Activated naive CD8-positive, alpha-beta T cell treated with anti-CD3 and anti-CD28 coated beads, Interleukin-2, amount 50 U/mL, for 24 hours (primary cell): ENCODE measurements at places on chromosomes 2 and 18.
A peak's percentile ranks its signal among the peaks of the same experiment; 100 is the strongest.

- DNase-seq = no peak
Observed at GRCh38 chr2:188875104-188875503, 99.1 kb upstream of the COL3A1 start.

GRCh38 chr18:63578357-63578958 is 8.7 kb upstream of the SERPINB13 start:
- peak; percentile 5 for DNase-seq

DNA sequence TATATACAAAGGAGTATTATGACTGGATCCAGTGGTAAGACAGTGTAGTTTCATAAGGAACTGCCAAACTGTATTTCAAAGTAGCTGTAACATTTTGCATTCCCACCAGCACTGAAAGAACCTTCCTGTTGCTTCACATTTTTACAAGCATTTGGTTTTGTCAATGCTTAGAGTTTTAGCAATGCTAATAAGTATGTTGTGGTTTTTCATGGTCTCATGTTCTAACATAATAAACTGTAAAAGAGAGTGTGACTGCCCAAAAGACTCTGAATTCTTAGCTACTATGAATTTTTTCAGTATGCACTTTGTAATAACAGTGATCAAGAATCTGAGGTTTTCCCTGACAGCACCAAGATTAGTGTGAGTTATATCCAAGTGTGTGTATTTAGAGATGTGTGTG is 604.2 kb downstream of the XIRP2 start:
- DNase-seq = no peak

- no peak for DNase-seq
Observed at GRCh38 chr2:12539776-12540562, 176.8 kb upstream of the TRIB2 start.

GRCh38 chr18:78913395-78913794 is 66.2 kb upstream of the SALL3 start:
- no peak for DNase-seq

- no peak for DNase-seq
Observed at GRCh38 chr2:40556293-40556692, 104.4 kb upstream of the SLC8A1 start.

GRCh38 chr2:113818382-113818951 is 62.0 kb upstream of the SLC35F5 start:
- no peak for DNase-seq

- no peak for DNase-seq
Observed at GRCh38 chr18:74197705-74198341, 49.5 kb downstream of the TIMM21 start.

DNA sequence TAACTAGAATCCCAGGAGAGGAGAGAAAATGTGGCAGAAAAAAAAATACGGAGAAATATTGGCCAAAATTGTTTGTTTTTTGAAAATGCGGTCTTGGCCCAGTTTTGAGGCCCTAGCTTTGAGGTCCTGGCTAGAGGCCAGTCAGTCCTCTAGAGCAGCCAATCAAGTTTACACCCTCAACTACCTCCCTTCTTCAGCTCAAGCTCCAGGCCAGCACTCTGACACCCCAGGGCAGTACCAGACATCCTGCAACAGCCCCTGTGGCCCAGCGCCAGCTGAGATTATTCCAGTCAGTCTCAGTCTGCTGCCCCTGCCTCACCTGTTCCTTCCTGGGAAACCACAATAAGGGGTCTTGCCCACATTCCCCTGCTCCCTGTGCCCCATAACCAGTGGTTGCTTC is 107.7 kb downstream of the UGGT1 start:
- DNase-seq = no peak

DNA sequence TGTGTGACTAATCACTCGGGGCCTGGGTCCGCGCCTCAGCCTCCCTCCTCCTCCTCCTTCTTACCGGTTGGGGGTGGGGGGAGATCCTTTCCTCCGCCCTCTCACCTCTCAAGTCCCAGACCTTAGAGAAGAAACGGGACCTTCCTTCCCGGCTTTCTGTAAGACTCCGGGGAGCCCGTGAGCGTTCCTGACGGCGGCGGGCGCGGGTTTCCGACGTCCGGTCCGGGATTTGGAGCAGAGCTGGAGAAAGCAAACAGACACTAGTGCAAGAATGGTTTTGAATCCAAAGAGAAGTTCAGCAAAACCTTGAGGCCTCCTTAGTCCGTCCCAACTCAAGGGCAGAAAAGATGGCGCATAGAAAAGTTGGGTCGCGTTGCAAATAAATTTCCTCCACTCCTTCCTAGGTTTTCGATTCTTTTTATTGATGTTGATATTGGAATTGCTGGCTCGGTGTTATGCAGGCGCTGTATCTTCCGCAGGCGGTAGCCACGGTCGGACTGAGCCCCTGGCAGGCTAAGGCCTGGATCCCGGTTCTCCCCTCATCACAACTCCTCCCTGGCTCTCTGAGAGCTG is 2.0 kb downstream of the DLX1 start:
- DNase-seq = no peak

GRCh38 chr2:53737091-53737490 is 30.5 kb upstream of the CHAC2 start:
- no peak for DNase-seq

DNA sequence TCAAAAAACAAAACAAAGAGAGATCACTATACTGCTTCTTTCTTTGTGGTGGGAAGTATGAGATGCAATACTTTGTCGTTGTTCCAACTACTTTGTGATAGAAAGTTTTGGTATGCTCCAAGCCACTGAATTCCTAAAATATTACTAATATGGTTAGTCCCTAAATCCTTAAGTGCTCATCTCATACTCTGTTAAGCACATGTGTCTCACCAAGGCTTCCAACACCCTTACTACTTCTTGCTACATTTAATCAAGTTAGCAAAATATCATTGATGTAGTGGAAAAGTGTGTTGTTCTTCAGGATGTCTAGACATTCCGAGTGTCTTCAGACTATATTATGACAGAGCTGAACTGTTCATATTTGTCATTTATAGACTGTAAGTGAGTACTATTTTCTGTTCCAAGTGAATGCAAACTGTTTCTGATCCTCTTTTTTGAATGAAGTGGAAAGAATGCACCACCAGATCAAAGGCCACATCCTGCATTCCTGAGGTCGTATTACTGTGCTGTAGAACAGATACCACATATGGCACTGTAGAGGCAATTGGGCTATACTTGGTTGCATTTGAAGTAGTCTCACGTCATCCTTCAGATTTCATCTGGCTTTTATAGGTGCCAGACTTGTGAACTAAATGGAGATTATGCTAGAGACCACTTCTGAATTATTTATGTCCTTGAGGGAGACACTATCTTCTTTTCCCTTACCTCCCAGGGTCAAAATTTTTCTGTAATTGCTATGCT is 298.4 kb upstream of the ZNF521 start:
- DNase-seq = no peak

DNA sequence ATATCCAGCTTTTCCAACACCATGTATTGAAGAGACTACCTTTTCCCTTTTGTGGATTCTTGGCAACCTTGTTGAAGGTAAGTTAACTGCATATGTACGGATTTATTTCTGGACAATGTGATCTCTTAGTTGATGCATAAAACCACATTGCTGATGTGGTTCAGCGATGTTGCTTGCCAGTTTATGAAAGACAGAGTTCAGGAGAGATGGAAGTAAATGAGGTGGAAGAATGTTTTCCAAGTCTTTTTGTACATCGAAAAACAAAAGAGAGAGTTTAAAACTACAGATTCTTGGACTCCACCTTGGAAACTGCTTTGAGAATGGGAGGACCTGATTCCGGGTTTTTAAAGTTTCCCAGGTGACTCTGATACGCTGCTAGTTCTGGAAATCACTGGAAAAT is 43.8 kb downstream of the MOB4 start:
- no peak for DNase-seq

DNA sequence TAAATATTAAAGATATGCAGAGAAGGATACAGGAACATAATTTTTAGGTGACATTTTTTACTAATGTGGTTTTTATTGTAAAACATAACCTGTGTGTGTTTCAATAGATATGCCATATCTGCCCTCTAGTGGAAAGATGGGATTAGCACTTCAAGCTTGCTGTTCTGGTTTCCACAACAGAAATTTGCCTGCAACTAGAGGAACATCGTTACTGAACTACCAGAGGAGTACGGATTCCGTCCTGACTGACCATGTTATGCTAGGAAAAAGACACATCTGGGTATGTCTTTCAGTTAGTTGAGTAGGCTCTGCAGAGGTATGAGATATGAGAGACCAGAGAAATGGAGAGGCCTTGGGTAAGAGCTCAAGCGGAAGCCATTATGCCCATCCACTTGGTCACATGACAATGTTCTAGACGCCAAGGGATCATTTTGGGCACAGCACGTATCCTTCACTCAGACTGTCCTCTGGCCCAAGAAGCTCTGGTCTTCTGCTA is 104.9 kb downstream of the MBD2 start:
- no peak for DNase-seq

DNA sequence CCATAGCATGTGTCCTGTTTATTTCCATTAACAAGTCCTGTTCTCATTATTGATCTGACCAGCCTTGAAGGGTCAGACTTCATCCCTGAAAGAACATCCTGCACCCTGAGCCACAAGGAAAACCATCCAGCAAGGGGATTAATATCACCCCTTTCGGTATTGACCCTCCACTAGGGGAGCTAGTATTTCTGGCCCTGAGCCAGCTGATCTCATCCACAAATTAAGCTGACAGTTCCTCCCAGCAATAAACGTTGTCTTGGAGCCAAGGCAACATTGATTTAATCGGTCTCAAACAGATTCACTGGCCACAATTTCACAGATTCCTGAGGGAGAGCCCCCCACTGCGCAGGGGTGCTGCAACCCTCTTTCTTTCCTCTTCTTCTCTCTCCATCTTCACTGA is 353.1 kb upstream of the FANCL start:
- DNase-seq = no peak

- DNase-seq = no peak
Observed at GRCh38 chr18:5463831-5464230, 80.0 kb downstream of the EPB41L3 start.

- DNase-seq = no peak
Observed at GRCh38 chr2:112165296-112165695, 27.1 kb downstream of the FBLN7 start.

- no peak for DNase-seq
Observed at GRCh38 chr2:58633613-58634365, 392.7 kb upstream of the FANCL start.

DNA sequence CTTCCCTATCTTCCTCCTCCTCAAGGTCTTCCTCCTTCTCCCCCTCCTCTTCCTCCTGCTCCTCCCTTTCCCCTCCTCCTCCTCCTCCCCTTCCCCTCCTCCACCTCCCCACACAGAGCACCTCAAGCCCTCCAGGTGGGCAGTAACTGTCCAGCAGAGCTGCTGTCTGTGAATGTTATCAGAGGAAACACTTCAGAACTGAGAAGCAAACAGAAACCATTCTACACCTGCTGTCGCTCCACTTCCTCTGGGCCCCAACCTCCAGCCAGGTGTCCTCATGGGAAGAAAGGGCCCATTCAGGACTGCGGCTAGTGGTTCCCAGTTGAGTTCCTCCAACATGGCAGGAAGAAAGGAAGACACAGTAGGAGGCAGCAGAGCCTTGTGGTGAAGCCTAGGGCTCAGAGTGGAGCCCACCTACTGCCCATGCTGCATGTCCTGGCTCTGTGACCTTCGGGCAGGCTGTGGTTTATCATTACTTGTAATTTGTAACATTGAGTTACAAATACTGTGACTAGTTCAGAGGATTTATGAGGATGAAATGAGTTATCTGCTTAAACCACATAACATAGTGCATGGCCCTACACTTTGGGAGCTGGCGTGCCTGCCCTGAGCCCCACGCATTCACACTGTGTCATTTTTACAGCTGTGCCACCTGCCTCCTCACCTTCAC is 165.9 kb upstream of the ID2 start:
- peak; percentile 38 for DNase-seq

GRCh38 chr2:139216435-139216834 is 436.2 kb upstream of the NXPH2 start:
- DNase-seq = no peak

DNA sequence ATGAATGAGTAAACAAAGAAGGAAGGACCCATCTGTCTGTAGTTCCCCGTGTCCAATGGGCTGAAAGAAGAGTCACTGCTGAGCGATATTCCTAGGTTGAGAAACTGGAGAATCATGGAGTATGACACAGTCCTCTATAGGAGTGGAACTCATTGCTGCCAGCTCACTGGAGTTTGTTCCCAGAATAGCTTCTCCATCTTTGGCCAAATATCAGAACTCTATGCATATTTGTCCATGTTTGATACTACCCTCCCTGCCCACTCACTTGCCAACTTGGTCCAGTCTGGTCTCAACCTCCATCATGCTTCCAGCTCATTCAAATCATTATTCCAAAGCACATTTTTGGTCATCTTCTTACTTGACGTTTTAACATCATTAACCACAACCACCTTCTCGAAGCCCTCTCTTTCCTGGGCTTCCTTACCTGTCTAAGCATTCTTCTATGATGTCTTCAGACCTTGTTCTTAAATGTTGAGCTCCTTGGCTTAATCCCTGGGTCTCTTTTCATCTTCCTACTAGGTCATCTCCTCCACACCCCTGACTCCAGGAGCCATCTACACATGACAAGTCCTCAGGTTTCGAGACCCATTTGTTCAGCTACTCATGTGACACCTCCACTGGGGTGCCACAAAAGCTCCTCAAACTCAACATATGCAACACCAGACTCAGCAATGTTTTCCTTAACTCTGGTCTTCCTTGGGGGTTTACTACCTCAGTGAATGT is 221.6 kb downstream of the MYCN start:
- no peak for DNase-seq

DNA sequence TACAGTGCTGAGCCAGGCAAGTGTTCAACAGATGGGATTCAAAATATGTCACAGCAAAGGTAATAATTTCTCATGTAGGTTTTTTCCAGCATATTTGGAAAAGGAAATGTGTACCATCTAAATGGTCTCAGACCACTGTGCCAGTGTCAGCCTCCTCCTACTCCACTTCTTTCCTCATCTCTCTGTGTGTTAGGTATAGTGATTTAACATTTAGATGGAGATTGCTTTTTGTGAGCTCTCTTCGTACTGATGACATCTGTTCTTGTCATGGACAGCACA is 80.9 kb upstream of the TSPYL6 start:
- no peak for DNase-seq

GRCh38 chr2:204065566-204065965 is 129.0 kb downstream of the ICOS start:
- no peak for DNase-seq

GRCh38 chr2:15640261-15640711 is 48.6 kb downstream of the DDX1 start:
- DNase-seq = no peak

GRCh38 chr2:56183643-56184499 is at the start of gene CCDC85A:
CCDC85A (plus strand) TSS chr2:56183990; CDS start chr2:56184625, 635 bp downstream.
- peak; percentile 78 for DNase-seq

DNA sequence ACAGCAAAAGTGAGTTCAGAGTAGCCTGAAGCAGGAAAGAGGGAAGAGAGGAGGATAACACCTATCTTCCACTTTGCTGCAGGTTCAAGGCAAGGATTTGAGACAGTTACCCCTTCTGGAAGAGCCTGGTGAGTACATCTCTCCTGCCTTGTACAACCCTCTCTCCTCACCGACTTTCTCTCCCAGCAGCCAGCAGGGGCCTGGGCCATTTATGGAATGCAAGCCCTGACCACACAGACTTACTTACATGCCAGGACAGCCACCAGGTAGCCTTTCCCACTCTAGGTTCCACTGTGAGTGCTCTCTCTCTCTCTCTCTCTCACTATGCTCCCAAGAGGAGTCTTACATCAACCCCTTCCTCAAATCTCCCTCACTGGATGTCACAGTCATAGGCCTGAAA is 57.0 kb downstream of the BCL11A start:
- DNase-seq = no peak
